ENCODE measurements at places on chromosomes 5 and 9.

DNA sequence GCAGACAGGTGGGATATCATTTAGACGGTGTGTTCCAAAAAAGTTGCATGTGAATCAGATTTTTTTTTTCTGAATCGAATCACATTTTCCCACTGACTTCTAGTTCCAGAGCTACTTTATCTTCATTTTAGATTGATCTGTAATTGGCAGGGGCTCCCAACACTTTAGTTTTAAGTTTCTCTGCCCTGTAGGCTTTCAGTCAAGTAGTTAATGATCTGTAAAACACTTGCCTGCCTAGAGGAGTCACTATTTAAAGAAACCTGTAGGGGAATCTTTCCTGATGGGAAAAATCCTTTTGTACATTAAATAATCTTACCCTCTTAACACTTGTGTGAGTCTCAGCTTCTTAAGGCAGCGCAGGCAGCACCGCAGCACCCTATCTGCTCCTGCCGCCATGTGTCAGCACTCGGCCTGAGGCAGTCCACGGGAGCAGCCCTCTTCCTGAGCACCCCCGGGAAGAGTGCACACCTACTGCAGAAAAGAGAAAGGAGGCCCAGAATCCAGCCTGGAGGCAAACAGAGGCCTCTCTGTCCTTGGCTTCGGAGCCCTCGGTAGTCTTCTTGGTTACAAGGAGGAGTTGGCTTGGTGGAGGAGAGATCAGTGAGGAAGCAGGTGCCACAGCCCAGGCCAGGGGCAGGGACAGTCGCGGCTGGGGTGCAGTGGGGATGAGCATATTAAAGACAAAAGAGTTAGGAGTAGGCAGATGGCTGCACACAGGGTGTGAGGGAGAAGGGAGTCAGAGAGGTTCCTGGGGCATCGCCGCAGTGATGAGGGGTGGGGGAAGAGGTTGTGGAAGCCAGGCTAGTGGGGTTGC, 209.3 kb downstream of the GAPVD1 start:
- no peak for DNase-seq

GRCh38 chr5:120367896-120368634, 96.0 kb upstream of the PRR16 start:
- no peak for DNase-seq

DNA sequence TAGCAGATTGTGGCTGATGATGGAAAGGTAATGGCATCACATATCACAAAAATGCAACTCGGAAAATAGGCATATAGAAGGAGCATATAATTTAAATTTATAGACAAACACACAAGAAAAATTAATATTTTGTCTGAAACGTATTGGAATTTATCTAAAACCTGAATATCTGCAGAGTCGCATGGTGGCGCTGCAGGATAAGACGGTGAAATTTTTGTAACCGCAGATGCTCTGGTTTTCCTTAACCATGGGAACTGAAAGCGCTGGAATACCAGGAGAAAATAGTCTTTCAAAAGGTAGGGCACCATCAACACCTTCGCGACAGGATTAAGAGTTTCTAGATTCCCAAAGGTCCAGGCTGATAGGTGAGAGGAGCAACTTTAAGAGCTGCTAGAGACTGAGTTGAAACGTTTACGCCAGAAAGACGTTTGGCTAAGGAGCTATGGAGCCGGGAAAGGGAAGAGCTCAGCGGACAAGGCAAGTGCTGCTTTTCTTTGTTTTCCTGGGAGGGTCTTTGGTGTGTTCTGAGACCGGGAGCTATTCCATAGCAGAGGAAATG, 11.0 kb upstream of the PCDHB15 start:
- DNase-seq, result no peak

- no peak for DNase-seq
Observed at GRCh38 chr5:11013793-11014192, 252.8 kb upstream of the DAP start.

- no peak for DNase-seq
Observed at GRCh38 chr5:57902095-57902494, 419.5 kb upstream of the ACTBL2 start.

GRCh38 chr5:53113947-53114346, 4.4 kb upstream of the MOCS2 start:
- no peak for DNase-seq
